ENCODE measurements at places on chromosomes 5 and 9. TPM values are rescaled to one million over a fixed set of nuclear protein-coding genes. Genes with fewer than 3 reads are reported as not detected.

- no peaks in the 10 kb centered on the region for H3K27me3 ChIP-seq
- H3K36me3 ChIP-seq, result no peaks in the 10 kb centered on the region
- no peak overlapping the region for H3K27ac ChIP-seq
- no peak for DNase-seq
- no peak overlapping the region for H3K4me3 ChIP-seq
Measured at GRCh38 chr9:132698989-132699388, 28.7 kb downstream of the GTF3C4 start.

- H3K27ac ChIP-seq, result no peak overlapping the region
- no peaks in the 10 kb centered on the region for H3K4me1 ChIP-seq
- no peak overlapping the region for H3K4me3 ChIP-seq
- H3K27me3 ChIP-seq, result no peaks in the 10 kb centered on the region
- H3K36me3 ChIP-seq, result no peaks in the 10 kb centered on the region
Measured at GRCh38 chr9:88936132-88936531, 55.1 kb upstream of the S1PR3 start.

DNA sequence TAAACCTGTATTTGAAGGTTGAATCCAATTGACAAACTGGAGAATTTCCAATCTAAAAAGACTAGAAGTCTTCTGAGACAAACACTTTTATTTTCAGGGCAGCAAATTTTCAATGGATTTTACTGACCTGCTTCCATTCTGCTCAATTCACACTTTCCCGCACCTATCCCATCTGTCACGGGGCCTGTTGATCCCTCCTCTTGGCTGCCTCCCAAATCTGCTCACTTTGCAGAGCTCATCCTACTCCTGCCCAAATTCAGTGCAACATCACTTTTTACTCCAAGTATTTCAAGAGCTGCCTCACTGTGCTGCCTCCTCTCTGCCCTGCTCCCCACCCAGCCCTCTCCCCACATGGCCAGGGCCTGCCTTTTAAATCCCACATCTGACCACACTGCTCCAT, 35.1 kb downstream of the GOLM1 start:
- no peaks in the 10 kb centered on the region for H3K4me1 ChIP-seq

GRCh38 chr5:57989378-57989777, 470.5 kb downstream of the PLK2 start:
- H3K36me3 ChIP-seq, result no peaks in the 10 kb centered on the region
- peaks cover 4% of the 10 kb centered on the region for H3K4me1 ChIP-seq
- DNase-seq, result peak; percentile 41

GRCh38 chr9:133103183-133103986, 17.7 kb downstream of the RALGDS start:
- peak; percentile 45 for DNase-seq
- H3K27ac ChIP-seq, result no peak overlapping the region
- no peaks in the 10 kb centered on the region for H3K4me1 ChIP-seq
- H3K27me3 ChIP-seq, result no peaks in the 10 kb centered on the region
- H3K4me3 ChIP-seq, result no peak overlapping the region
- H3K36me3 ChIP-seq, result peaks cover 20% of the 10 kb centered on the region

GRCh38 chr9:129250786-129251185, 72.7 kb upstream of the IER5L start:
- no peaks in the 10 kb centered on the region for H3K4me1 ChIP-seq
- H3K36me3 ChIP-seq, result no peaks in the 10 kb centered on the region
- DNase-seq, result peak; percentile 30
- no peak overlapping the region for H3K4me3 ChIP-seq

- H3K27ac ChIP-seq, result no peak overlapping the region
- peak; percentile 31 for DNase-seq
- H3K36me3 ChIP-seq, result no peaks in the 10 kb centered on the region
- peaks cover 16% of the 10 kb centered on the region for H3K4me1 ChIP-seq
- no peak overlapping the region for H3K4me3 ChIP-seq
Measured at GRCh38 chr5:137231540-137231939, 267.6 kb downstream of the SPOCK1 start.

- H3K27ac ChIP-seq, result no peak overlapping the region
- H3K27me3 ChIP-seq, result no peaks in the 10 kb centered on the region
- no peak overlapping the region for H3K4me3 ChIP-seq
- no peak for DNase-seq
- no peaks in the 10 kb centered on the region for H3K4me1 ChIP-seq
- no peaks in the 10 kb centered on the region for H3K36me3 ChIP-seq
Measured at GRCh38 chr5:133266527-133266878, 214.7 kb downstream of the HSPA4 start.

GRCh38 chr5:87242242-87242641, 25.4 kb upstream of the RASA1 start:
- DNase-seq, result no peak
- H3K4me1 ChIP-seq, result peaks cover 8% of the 10 kb centered on the region
- no peaks in the 10 kb centered on the region for H3K27me3 ChIP-seq
- peak overlapping the region; percentile 79 for H3K27ac ChIP-seq
- H3K36me3 ChIP-seq, result no peaks in the 10 kb centered on the region

The FGD3 gene
- total RNA-seq, result not detected

The PROP1 gene
- total RNA-seq, result not detected

The FOXD4L4 gene
- not detected for total RNA-seq

The BTNL3 gene
- total RNA-seq, result not detected

All from GM23248 (cell line).